ENCODE measurements at places on chromosomes 16 and 17.
A peak's percentile ranks its signal among the peaks of the same experiment; 100 is the strongest.

DNA sequence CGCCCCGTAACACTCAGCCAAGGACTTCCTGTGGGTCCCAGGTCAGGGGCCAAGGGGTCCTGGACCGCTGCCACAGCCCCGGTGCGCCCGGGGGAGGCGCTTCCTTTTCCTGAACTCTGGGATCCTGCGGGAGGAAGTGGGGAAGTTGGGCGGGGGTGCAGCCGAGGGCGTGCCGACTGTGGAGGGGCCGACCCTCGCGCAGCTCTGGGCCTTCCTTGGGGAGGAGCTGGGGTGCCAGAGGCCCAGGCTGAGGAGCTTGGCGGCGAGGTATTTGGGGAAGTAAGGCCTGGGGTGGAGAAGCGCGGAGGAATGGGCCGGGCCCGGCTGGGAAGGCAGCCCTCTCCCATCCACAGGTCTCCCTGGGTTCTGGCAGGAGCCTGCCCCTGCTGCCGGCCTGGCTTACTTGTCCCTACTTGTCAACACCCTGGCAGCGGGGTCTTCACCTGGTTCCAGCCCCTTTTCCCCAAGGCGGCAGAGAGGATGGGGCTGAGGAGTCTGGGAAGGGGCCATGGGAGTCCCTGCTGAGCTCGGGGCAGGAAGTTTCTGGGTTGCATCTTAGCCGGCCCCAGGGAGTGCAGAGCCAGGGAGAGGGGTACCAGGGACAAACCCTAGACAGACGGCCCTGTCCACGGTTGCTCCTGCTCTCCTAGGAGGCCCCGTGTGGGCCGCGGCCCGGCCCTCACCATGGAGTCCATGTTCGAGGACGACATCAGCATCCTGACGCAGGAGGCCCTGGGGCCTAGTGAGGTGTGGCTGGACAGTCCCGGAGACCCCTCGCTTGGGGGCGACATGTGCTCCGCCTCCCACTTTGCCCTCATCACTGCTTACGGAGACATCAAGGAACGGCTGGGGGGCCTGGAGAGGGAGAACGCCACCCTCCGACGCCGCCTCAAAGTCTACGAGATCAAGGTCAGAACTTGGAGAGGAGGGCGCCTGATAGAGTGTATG, 1.7 kb downstream of the TBKBP1 start:
- peak overlapping the region; percentile 72 for H3K4me3 ChIP-seq

DNA sequence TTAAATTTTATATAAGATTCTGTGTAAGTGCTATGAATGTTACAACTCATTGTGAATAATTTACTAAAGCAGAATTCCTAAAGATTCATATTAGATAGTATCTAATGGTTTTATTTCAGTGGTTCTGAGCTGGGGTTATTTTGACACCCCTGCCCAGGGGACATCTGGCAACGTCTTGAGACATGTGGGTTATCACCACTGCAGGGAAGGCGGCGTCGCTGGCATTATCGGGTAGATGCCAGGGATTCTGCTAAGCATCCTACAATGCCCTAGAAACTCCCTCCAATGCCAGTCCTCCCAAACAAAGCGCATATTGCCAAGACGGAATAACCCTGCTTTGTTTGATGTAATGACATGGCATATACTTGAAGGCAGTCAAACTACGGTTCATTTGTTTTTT, 372.3 kb upstream of the ZFHX3 start:
- H3K27me3 ChIP-seq, result no peaks in the 10 kb centered on the region
- H3K4me1 ChIP-seq, result no peaks in the 10 kb centered on the region
- no peaks in the 10 kb centered on the region for H3K36me3 ChIP-seq
- no peak overlapping the region for H3K4me3 ChIP-seq
- DNase-seq, result no peak
- no peak overlapping the region for H3K27ac ChIP-seq

DNA sequence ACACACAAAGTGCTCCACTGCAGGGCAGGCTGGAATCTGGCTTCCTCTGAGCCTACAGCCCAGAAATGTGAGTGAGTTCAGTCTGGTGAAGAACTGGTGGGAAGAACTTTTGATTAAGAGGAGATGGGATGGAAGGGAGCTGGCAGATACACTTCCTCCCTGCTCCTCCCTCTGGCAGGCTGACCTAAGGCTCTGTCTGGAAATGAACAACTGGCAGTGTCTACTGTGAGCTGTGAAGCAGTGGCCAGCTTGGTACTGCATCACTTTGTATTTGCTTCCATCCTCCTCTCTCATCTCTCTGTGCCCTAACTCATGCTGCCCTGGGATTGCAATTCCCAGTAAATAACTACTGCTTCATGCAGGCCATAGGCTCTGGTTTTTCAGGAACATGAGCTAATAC, 45.6 kb downstream of the MAF start:
- DNase-seq, result no peak
- no peaks in the 10 kb centered on the region for H3K4me1 ChIP-seq
- H3K4me3 ChIP-seq, result no peak overlapping the region
- no peak overlapping the region for H3K27ac ChIP-seq

GRCh38 chr17:7391307-7391706, 3.0 kb downstream of the PLSCR3 start:
- no peak for DNase-seq
- peaks cover 53% of the 10 kb centered on the region for H3K36me3 ChIP-seq
- H3K4me1 ChIP-seq, result peaks cover 45% of the 10 kb centered on the region
- no peak overlapping the region for H3K27ac ChIP-seq
- no peak overlapping the region for H3K4me3 ChIP-seq

- no peak overlapping the region for H3K4me3 ChIP-seq
- H3K27me3 ChIP-seq, result peaks cover 32% of the 10 kb centered on the region
- H3K27ac ChIP-seq, result no peak overlapping the region
- H3K36me3 ChIP-seq, result no peaks in the 10 kb centered on the region
Measured at GRCh38 chr17:45848868-45849535, 4.3 kb downstream of the SPPL2C start.

DNA sequence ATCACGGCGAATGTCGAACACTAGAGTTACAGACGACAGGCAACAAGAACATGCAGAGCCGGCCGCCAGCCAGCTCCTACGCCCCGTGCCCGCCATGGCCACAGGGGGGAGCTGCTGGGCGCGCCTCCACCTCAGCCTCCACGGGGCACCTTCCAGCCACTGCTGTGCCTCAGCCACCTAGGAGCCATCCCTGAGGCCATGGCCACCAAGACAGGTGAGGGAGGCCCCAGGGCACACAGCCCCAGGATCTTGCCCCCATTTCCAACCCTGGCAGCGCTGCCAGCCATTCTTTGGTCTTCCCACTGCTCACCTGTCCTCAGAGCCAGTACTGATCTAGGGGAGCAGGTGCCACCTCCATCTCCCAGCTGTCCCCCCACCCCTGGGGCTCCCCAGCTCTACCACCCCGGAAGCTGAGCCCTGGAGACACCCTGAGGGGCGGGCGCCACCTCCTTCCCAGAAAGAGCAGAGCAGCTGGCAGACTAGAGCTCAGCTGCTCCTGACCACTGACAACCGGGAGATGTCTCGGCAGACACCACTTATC, 11.8 kb downstream of the GNPTG start:
- DNase-seq, result peak; percentile 78
- no peak overlapping the region for H3K4me3 ChIP-seq
- peaks cover 2% of the 10 kb centered on the region for H3K4me1 ChIP-seq
- H3K27ac ChIP-seq, result no peak overlapping the region
- no peaks in the 10 kb centered on the region for H3K27me3 ChIP-seq

DNA sequence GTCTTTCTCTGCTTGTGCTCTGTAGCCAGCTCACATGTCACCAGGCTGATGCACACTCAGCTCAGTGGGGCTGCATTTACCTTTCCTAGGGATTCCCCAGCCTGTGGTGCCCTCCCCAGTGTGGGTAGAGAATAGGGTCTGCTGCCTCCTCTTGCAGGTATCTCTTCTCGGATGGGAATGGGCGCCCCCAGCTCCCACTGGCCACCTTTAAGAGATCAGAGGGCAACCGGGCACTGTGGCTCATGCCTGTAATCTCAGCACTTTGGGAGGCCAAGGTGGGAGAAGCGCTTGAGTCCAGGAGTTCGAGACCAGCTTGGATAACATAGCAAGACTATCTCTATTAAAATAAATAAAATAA, 3.3 kb downstream of the XYLT2 start:
- no peak overlapping the region for H3K27ac ChIP-seq
- H3K4me3 ChIP-seq, result peak overlapping the region; percentile 31
- H3K4me1 ChIP-seq, result peaks cover 36% of the 10 kb centered on the region
- H3K36me3 ChIP-seq, result peaks cover 7% of the 10 kb centered on the region
- peaks cover 14% of the 10 kb centered on the region for H3K27me3 ChIP-seq
- no peak for DNase-seq

- H3K4me1 ChIP-seq, result no peaks in the 10 kb centered on the region
- no peak for DNase-seq
- no peak overlapping the region for H3K27ac ChIP-seq
- H3K36me3 ChIP-seq, result no peaks in the 10 kb centered on the region
- H3K27me3 ChIP-seq, result no peaks in the 10 kb centered on the region
- H3K4me3 ChIP-seq, result no peak overlapping the region
Measured at GRCh38 chr16:53558710-53559109, 55.7 kb upstream of the AKTIP start.

- DNase-seq, result peak; percentile 45
- H3K4me3 ChIP-seq, result no peak overlapping the region
- H3K36me3 ChIP-seq, result no peaks in the 10 kb centered on the region
- no peaks in the 10 kb centered on the region for H3K27me3 ChIP-seq
- H3K4me1 ChIP-seq, result no peaks in the 10 kb centered on the region
Measured at GRCh38 chr17:55527540-55528118, 16.4 kb upstream of the SMIM36 start.

- H3K27ac ChIP-seq, result no peak overlapping the region
- no peaks in the 10 kb centered on the region for H3K4me1 ChIP-seq
- H3K27me3 ChIP-seq, result peaks cover 44% of the 10 kb centered on the region
- H3K4me3 ChIP-seq, result no peak overlapping the region
- no peak for DNase-seq
- no peaks in the 10 kb centered on the region for H3K36me3 ChIP-seq
Measured at GRCh38 chr16:11395949-11396240, 50.6 kb downstream of the RMI2 start.

- no peak for DNase-seq
- H3K4me1 ChIP-seq, result peaks cover 8% of the 10 kb centered on the region
Measured at GRCh38 chr17:39219647-39220154, 6.0 kb downstream of the STAC2 start.

GRCh38 chr17:62194401-62194800, 129.3 kb upstream of the MED13 start:
- no peak overlapping the region for H3K4me3 ChIP-seq
- no peaks in the 10 kb centered on the region for H3K4me1 ChIP-seq
- DNase-seq, result no peak
- no peak overlapping the region for H3K27ac ChIP-seq
- H3K27me3 ChIP-seq, result no peaks in the 10 kb centered on the region
- H3K36me3 ChIP-seq, result no peaks in the 10 kb centered on the region

GRCh38 chr16:23407436-23408127, 45.4 kb downstream of the COG7 start:
- no peaks in the 10 kb centered on the region for H3K27me3 ChIP-seq
- H3K36me3 ChIP-seq, result peaks cover 20% of the 10 kb centered on the region
- no peak for DNase-seq

GRCh38 chr17:42107597-42108576, 4.6 kb downstream of the DHX58 start:
- peak overlapping the region; percentile 49 for H3K27ac ChIP-seq
- H3K27me3 ChIP-seq, result no peaks in the 10 kb centered on the region
- H3K4me1 ChIP-seq, result peaks cover 54% of the 10 kb centered on the region
- H3K36me3 ChIP-seq, result peaks cover 18% of the 10 kb centered on the region

DNA sequence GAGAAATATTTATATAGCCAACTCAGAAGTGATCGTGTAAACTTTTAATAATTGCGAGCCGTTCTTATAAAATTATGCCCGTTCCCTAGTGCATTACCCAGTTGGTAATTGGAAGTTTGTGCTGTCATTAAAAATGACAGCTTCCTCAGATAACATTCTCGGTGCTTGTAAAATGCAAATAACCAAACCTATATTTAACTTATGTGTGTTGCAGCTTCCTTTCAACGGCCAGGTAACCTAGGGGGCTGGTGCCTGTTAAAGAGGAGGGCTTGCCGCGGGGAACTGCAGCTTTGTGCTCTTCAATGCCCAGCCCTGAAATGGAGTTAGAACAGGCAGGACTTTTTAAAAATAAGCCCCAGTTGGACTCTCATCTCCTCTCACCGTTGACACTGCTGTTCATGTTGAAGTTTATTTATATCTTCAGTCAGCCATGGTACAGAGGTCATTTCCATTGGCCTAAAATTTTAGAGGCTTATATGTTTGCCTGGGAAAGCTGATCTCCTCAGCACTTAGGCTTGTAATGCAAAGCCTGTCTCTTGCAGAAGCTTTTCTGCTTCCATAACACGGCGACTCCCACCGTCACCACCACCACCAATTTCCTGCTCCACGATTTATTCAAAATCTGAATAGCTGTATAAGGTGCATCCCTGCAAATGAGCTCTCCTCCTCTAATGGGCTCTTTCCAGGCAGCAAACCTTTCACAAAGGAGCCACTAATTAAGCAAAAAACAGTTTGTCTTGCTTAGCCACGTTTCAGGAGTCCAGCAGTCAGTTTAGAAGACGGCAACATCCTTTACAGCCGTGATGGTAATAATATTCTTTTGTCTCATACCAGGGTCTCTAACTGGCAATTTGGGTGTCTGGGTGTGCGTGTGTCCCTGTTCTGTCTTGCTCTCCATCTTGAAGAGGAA, 74.7 kb downstream of the RPA1 start:
- DNase-seq, result no peak
- H3K4me3 ChIP-seq, result no peak overlapping the region
- H3K4me1 ChIP-seq, result peaks cover 13% of the 10 kb centered on the region
- no peak overlapping the region for H3K27ac ChIP-seq
- H3K36me3 ChIP-seq, result peaks cover 4% of the 10 kb centered on the region
- H3K27me3 ChIP-seq, result peaks cover 57% of the 10 kb centered on the region

DNA sequence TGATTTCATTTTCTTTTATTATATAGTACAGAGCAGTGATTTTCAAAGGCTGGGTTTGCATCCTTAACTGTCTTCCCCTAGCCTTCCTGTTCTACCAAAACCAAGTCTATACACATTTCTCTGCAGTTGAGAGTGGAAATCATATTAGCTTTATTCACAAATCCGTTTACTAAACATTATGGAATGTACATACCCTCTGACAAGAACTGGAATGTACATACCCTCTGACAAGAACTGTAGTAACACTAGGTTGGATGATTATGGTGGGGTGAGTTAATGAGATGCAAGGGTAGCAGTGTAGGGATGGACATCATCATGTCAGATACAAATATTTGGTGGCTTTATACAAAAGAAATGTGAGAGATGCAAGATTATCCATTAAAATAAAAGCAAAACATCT, 154.8 kb downstream of the CYB561 start:
- H3K27ac ChIP-seq, result no peak overlapping the region
- DNase-seq, result no peak
- H3K4me1 ChIP-seq, result peaks cover 6% of the 10 kb centered on the region
- H3K4me3 ChIP-seq, result no peak overlapping the region
- no peaks in the 10 kb centered on the region for H3K27me3 ChIP-seq
- H3K36me3 ChIP-seq, result no peaks in the 10 kb centered on the region

DNA sequence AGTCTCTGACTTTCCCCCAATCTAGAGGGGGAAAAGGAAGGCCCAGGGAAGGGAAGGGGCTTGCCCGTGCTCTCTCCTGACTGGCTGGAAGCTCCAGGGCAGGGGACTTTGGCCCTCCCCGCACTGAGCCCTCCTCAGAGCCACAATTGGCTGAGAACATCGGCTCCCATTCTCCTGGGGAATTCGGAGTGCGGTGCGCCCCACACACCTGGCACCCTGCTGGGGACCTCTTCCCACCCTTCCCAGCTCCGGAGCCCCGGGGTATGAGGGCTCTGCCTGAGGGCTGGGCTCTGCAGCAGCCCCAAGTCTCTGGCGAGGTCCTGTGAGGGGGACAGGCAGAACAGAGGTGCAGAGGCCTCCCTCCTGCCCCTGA, 36.0 kb downstream of the PIMREG start:
- H3K4me1 ChIP-seq, result no peaks in the 10 kb centered on the region
- peaks cover 27% of the 10 kb centered on the region for H3K27me3 ChIP-seq
- no peak for DNase-seq
- H3K27ac ChIP-seq, result no peak overlapping the region

GRCh38 chr17:82170412-82170961, 42.2 kb downstream of the CCDC57 start:
- DNase-seq, result no peak
- H3K36me3 ChIP-seq, result peaks cover 15% of the 10 kb centered on the region
- H3K27me3 ChIP-seq, result no peaks in the 10 kb centered on the region
- H3K27ac ChIP-seq, result no peak overlapping the region

All from activated naive CD4-positive, alpha-beta T cell treated with anti-CD3 and anti-CD28 coated beads, Interleukin-2, amount 10 ng/mL, durations not matched to agents 7 days and 5 days (primary cell).